ENCODE measurements at places on chromosomes 16 and 17. TPM values are rescaled to one million over a fixed set of nuclear protein-coding genes. Genes with fewer than 3 reads are reported as not detected.

DNA sequence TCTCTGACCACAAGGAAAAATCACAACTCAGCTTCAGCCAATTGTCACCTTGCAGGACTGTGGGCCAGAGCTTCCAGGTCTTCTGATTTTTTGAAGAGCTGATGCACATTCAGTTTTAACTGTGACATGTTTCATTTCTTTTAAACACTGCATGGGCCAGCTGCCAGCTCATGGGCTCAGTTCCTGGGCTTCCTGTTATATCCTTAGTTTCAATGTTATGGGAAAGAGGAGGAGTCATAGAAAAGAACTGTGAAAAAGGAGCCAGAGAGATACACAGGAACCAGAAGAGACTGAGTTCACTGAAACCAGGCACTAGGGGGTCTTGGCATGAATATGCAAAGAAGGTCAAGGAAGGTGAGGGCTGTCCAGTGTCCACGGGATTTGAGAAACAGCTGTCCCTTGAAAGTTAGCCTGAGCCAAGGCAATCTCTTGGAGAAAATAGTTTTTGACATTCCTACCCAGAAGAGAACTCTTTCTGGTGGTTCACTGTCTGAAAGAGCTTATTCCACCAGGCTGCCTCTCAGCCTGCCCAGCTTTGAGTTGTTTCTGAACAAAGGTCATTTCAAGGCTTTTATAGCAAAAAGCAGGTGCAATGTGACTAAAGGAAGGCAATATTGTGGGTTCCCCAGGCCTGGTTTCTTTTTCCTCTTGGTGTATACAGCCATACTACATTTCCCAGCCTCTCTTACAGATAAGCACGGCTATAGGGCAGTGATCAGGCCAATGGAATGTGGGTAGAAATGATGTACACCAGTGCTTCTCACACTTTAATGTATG lies 10.5 kb downstream of the PDILT start:
- no peak for DNase-seq

The PMM2 gene
- 65.5 TPM for total RNA-seq

GRCh38 chr16:80577485-80578280 lies 36.9 kb downstream of the DYNLRB2 start:
- DNase-seq = no peak

The MCRIP1 gene
- 160 TPM for total RNA-seq

DNA sequence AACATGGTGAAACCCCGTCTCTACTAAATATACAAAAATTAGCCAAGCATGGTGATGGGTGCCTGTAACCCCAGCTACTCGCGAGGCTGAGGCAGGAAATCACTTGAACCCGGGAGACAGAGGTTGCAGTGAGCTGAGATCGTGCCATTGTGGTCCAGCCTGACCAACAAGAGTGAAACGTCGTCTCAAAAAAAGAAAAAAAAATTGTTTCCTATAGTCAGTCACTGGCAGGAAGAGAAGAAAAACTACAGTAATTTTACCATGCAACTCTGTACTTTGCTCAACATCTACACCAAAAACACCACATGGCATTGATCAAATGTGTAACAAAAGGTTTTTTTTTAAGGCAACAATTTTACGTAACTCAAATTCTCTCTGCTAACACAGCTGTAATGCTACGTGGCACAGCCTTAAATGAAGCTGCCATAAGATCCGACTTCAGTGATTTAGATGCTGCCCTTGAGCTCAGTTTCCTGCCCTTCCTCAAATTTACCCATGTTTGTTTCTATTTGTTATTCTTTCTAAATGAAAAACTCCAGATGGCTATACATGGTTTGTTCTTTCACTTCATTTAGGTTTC lies 40.2 kb downstream of the CNOT1 start:
- no peak for DNase-seq

DNA sequence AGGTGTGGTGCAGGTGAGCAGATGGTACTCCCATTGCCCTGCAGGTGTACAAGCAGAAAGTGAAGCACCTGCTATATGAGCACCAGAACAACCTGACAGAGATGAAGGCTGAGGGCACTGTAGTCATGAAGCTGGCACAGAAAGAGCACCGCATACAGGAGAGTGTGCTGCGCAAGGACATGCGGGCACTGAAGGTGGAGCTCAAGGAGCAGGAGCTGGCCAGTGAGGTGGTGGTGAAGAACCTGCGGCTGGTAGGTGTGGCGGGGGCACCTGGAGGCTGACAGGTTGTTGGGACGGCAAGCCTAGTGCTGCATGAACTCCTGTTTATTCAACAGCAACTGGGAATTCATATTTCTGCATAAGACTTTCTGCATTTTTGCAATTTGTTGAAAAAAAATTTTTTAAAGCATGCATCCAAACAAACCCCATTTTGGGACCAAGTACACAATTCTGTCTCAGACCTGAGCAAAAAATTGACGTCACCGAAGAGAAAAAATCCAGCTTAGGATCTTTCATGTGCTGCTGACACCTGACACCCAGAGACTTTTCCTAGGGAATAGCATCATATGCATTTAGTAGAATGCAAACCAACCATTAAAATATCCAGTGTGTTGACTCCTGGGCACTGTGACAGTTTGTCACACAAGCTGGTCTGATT lies 13.5 kb upstream of the DBNDD1 start:
- DNase-seq = no peak

- no peak for DNase-seq
These were observed 35.6 kb downstream of the CLEC16A start for GRCh38 chr16:10979717-10980601.
